ENCODE measurements at places on chromosomes 5 and 9.
A peak's percentile ranks its signal among the peaks of the same experiment; 100 is the strongest.

DNA sequence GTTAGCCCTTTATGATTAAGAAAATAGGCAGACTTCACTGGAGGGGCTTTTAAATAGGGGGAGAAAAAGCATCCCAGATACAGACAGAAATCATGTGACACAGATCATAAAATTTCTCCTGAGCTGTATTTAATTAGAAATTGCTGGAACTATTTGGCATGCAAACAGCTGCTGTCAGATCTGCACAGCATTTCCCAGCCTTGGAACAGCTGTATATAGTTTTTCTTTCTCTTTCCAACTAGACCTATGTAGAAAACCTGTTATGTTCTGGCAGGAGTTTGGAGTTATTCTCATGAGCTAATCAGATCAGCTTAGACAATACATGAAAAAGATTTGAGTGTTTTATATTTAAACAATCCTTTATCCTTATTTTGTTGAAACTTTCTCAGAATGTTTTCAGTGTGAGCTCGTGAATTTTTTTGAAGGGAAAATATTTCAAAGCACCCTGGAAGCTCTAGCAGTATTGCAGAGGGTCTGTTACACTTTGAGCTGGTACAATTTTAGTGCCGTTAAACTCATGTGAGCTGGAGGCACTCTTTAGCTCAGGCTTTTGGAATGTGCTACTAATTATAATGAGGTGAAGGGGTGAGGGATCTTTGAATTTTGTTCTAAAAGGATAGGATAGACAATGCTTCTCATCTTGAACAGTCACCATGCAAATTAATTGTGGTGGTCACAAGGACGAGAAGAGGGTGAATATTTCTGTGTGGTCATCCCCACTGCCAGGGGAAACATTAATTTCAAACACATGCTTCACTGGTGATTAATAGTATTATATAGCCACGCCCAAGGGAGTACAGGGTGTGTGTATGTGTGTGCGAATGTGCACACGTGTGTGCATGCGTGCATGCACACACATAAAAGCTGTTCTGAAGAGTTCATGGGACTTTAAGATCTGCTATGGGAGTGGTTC is 239.4 kb upstream of the FBXL7 start:
- no peak for DNase-seq

- DNase-seq: no peak
Measured at GRCh38 chr9:38110476-38110875, 41.4 kb upstream of the SHB start.

- no peak for DNase-seq
Measured at GRCh38 chr5:180787711-180788431, 14.7 kb downstream of the MGAT1 start.

GRCh38 chr5:5764246-5764645 is 341.8 kb downstream of the ICE1 start:
- no peak for DNase-seq

DNA sequence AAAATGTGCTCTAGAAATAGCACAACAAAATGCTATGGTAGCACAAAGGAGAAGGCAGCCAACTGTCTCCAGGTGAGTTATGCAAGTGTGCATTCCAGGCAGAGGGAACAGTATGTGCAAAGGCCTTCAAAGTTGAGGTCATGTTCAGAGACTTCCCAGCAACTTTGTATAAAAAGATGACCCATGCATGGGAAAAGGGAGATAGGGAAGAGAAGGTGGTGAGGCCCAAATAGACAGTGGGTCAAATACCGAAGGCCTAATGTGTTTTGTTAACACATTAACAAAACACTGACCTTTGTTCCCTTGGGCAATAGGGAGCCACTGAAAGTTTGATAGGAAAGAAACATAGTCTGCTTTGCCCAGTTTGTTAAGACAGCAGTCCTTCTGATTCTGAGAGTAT is 445.3 kb downstream of the EBF1 start:
- DNase-seq: no peak

DNA sequence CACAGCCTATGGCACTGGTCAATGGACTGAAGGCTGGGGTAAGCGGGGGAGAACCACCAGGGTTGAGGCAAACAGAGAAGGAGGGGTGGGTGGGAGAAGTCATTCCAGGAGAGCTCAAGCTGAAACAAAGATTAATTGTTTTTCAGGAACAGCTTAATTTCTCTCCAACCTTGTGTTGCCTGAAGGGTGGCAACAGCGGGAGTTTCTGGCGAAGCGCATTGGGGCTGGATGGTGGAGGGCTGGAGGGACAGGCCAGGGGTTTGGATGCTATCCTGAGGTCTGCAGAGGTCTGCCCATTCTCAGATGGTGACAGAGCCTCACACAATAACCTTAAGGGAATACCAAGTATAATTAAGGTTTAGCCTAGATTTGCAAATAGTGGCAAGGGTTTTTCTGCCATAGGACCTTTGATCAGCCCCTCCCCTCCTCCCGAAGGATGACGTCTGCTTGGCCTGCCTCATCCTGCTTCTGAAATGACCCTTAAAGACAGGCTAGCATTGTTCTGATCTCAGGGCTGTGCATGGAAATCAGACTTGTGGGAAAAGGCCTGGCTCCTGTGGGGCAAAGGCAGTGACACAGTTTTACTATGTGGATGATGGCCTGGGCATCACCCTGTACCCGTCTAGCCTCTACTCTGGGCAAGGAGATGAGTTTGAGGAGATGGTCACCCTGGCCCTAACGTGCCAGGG is 32.7 kb downstream of the PSD2 start:
- no peak for DNase-seq

GRCh38 chr5:154885439-154885838 is 27.0 kb downstream of the CNOT8 start:
- no peak for DNase-seq

GRCh38 chr5:14443671-14444093 is 137.9 kb upstream of the OTULINL start:
- DNase-seq: no peak

- no peak for DNase-seq
Measured at GRCh38 chr9:110545705-110546104, 33.8 kb downstream of the SVEP1 start.

DNA sequence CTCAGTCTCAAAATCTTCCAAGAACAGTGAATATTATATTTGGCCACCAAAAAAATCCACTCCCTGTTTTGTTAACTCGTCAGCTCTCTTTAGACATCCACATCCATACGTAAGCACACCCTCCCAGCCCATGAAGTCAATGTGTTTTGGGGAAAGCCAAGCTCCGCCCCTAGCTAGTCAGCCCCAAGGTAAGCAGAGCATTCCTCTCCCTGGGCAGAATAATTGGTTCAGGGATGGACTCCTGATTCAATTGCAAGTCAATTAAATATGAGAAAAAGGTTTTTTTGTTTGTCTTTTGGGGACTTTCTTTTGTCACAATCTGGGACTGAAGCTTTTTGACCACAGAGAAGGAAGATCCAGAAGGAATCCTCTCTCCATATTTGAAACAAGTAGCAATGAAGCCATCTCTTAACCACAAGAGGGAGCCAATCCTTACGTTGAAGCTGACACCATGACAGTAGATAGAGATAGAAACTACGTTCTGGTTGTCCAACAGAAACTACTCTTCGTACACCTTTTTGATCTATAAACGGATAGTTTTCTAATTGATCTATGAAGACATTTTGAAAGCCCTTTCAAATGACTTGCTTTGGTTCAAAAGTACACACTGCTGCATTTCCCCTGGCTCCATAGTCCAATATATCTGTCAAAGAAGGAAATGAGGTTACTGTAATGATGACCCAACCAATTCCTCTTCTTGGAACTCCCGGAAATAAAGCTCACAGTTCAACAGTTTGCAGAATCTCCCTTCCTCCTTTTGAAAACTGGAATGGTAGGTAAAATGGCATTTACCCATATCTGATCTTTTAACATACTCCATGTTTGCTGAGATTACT is 166.4 kb downstream of the TLE1 start:
- DNase-seq: no peak

GRCh38 chr5:8981016-8981415 is 564.9 kb downstream of the SEMA5A start:
- no peak for DNase-seq

GRCh38 chr5:169289520-169289919 is 11.4 kb downstream of the SLIT3 start:
- DNase-seq: no peak

DNA sequence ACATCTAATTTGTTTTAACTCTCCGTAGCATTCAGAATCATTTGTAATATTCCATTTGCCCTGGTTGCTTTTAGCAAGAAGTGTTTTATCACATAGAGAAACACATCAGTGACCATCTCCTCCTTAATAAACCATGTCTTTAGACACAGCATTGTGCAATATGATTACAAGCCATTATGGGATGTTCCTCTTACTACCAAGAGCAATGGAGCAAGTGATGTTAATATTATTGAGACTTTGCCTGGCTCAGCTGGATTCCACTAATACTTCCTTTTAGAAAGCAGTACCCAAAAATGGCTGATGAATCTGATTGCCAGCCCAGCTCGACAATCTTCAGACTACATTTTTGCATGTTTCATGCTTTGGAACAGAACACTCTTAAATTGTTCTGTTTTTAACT is 364.2 kb downstream of the OSTF1 start:
- no peak for DNase-seq

- no peak for DNase-seq
Measured at GRCh38 chr5:175588709-175589429, 69.0 kb upstream of the HRH2 start.

DNA sequence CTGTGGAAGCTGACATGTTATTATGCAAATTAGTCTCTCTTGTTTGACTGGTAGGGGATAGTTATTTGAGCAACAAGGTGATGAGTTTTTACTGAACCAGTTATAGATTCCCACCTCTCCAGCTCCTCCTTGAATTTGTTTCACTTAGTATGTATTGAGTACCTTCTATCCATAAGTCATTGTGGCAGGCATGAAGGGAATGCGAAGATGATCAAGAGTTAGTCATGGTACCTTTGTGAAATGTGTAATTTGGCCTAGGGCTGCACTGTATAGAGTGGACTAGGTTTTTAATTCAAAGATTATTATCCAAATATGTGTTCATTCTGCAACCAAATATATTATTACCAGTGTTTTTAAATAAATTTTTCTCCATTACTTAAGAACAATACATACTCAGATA is 110.1 kb downstream of the HACD4 start:
- no peak for DNase-seq

- no peak for DNase-seq
Measured at GRCh38 chr9:127724012-127724411, 8.1 kb downstream of the TTC16 start.

- no peak for DNase-seq
Measured at GRCh38 chr5:77849308-77849900, 73.3 kb upstream of the TBCA start.

DNA sequence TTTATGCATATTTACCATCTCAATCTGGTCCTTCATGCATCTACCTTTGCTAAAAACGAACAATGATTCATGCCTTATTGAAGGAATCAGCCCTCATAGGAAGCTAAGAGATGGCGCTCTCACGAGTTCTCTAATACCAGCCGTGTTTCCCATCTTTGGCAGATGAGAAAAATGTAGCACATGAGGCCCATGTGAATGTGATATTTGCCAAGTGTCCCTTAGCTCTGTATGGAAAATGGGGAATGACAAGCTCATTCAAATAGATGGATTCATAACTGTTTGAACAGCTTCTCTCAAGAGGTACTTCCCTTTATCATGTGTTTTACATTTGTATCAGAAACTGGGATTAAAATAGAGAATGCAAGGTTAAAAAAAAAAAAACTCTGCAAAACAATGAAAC is 66.1 kb downstream of the TTC39B start:
- no peak for DNase-seq

DNA sequence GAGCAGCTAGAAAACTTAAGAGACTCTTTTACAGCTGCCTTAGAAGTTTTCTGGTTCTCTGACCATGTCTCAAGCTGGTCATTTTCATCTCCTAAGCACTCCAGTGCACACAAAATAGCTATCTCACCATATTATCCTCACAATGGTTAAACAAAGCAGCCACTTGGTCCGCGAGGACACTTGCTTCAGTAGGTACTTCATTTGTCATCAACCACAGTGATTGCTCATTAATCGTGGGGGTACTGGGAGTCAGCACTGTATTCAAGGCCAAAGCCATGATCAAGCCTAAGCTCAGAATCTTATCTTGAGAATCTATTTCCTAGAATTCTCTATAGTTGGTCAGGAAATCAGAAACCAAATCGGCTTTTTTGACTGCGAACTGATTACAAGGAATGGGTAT is 2.9 kb downstream of the ARL14EPL start:
- peak; percentile 82 for DNase-seq

GRCh38 chr5:33241802-33242201 is 199.0 kb upstream of the TARS1 start:
- no peak for DNase-seq

- DNase-seq: no peak
Measured at GRCh38 chr5:3000631-3001030, 249.2 kb upstream of the IRX2 start.

DNA sequence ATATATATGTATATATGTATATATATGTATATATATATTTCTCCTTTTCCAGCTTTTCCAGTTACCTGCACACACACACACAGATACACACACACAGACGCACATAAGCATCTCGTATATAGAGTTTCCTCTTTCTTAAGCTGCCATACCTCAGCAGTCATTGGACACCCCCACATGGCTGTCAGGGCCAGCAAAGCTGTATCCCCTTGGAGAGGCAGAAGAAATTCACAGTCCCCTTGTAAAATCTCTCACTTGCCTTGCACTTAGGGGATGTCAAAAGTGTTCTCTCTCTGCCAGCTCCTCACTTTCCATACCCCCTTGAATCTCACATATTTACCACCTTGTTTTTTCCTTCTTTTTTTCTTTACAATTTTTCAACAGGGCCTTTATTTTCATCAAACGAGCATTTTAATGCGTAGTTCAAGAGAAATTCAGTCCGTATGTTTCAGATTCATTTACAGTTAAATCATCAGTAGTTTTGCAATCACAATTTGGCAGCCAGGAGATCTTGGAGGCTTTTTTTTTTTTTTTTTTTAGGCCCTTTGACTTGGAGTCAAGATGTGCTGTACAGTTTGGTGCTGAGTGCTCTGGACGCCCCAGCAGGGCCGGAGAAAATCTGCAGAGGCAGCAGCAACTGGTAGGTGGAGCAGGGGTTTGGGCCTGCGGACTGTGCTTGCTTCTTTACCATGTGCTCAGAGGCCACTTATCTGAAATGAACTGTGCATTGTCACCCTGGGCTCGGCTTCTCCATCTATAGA is 244.9 kb upstream of the KLF4 start:
- DNase-seq: no peak

DNA sequence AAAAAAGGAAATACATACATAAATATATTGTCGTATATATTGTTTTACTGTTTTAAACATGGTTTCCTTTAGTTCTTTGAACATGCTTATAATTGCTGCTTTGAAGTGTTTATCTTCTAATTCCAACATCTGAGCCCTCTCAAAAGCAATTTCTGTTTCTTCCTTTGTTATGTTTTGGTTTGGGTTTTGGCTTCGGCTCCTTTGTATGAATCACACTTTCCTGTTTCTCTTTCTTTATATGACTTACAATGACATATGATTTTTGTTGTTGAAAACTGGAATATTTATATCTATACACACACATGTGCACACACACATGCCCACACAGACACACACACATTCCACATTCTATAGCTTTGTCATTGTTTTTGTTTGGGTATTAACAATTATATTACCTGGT is 1206.7 kb downstream of the CDH12 start:
- no peak for DNase-seq

DNA sequence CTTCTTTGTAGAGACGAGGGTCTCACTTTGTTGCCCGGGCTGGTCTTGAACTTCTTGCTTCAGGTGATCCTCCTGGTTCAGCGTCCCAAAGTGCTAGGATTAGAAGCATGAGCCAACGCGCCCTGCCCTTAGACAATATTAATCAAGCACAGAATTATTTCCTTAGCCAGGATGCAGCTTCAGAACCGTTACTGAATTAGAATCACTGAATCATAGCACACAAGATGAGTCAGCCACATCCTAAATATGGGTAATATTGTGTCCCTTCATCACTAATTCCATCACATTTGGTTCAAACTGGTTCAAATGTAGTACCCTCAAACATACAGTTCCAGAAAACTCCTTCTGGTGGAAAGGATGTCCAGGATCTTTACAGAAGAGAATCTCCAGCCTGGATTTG is 82.7 kb downstream of the BNC2 start:
- no peak for DNase-seq
